ENCODE measurements at places on chromosomes 16 and 17.

DNA sequence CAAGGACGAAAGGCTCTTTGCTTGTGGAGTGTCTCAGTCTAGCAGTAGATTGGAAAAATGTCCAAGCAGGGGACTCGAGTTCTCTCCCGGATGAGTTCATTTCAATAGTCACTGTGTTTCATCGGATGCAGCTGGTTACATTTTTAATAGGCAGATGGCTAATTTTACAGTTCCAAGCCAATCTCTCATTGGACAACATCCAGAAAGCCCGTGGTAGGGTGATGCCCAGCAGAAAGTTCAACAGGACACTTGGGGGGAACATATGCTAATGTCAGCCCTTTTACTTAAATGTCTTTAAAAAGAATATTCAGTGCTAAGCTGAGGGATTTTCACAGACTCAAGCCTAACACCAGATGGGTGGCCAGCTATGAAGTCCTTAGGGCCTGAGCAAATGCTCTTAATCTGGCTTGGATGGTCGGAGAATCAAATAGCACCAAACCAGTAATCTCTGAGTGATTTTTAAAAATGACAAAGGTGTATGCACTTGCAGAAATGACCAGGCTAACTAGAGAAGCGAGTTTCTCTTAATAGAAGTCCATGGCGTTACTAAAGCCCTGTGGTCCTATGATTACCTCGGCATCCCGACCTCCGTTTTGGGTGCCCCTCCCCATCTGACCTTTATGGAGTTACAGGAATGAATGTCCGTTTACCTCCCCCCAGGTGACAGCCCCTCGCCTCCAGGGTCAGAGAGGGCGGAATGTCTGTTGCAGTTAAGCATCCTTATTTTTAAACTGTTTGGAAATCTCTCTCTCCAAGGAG, 289.2 kb upstream of the SALL1 start:
- no peak for DNase-seq

DNA sequence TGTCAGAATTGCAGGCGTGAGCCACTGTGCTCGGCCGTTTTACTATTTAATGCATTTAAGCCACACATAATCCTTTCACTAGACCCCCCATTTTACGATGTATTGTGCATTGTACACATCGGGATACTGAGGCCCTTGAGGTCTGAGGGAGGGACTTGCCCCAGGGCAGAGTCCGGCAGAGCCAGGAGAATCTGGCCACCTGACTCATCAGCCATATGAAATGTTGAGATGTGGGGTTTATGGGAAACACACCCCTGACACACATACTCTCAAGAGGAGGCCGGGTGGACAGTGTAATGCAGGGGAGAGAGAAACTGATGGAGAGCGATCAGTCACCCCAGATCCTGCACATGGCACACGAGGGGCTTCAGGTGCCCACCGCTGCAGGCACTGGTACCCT, 196.6 kb downstream of the ZNF423 start:
- no peak for DNase-seq

- DNase-seq: no peak
Observed at GRCh38 chr17:50575581-50576210, 15.2 kb downstream of the CACNA1G start.

GRCh38 chr17:74288785-74289184, 14.8 kb downstream of the DNAI2 start:
- DNase-seq: no peak

GRCh38 chr17:19724501-19725420, 8.4 kb upstream of the SLC47A2 start:
- peak; percentile 81 for DNase-seq

DNA sequence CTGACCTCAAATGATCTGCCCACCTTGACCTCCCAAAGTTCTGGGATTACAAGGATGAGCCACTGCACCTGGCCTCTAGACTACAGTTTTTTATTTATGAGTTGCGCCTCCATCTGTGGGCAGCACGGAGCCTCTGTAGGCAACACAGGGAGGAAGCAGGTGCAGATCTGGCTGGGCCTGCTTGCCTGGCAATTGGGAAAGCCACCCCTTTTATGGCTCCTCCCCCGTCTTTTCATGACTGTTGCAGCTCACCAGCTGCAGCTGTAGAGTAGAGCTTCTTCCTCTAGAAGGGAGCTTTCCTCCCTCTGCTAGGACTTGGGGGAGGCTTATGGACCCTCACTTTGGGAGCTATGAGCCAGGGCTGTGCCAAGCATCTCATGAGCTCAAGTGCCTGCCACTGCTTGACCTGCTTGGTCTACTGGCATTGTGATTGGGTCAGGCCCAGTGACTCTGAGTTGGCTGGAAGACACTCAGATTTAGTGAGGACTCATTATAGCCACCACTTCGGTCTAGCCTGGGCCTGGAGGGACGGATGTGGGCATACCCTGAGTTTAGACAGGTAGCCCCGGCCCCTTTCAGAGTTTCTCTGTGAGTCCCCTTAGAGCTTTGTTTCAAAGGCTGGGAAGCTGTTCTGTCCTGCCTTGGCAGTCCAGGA, 6.9 kb upstream of the SLC7A6 start:
- no peak for DNase-seq

GRCh38 chr16:89334461-89334860, 117.0 kb downstream of the ZNF778 start:
- DNase-seq: no peak

Measured in sciatic nerve (tissue), 2 donors.